ENCODE measurements at places on chromosomes 2 and 18.
A peak's percentile ranks its signal among the peaks of the same experiment; 100 is the strongest.

DNA sequence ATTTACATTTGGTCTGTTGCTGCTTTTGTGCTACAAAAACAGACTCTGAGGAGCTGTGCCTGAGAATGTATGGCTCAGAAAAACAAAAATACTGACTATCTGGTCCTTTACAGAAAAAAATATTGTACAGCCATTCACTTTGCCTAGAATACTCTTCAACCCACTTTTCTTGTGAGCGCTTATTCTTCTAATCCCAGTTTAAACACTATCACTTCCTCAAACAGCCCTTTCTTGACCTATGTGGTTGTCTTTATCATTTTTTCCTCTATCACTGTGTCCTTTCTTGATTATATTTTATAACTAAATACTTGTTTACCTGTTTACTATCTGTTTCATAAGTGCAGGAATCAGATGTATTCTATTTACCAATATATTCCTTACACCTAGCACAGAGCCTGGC, 33.5 kb downstream of the CUL3 start:
- DNase-seq = no peak

- no peak for DNase-seq
Measured at GRCh38 chr2:96118698-96119388, 2.5 kb upstream of the ADRA2B start.

- DNase-seq = no peak
Measured at GRCh38 chr2:173922760-173923159, 42.4 kb downstream of the SP3 start.

GRCh38 chr18:12315490-12315889, 7.4 kb downstream of the TUBB6 start:
- DNase-seq = no peak

- DNase-seq = no peak
Measured at GRCh38 chr2:241550616-241551580, 7.6 kb upstream of the BOK start.

DNA sequence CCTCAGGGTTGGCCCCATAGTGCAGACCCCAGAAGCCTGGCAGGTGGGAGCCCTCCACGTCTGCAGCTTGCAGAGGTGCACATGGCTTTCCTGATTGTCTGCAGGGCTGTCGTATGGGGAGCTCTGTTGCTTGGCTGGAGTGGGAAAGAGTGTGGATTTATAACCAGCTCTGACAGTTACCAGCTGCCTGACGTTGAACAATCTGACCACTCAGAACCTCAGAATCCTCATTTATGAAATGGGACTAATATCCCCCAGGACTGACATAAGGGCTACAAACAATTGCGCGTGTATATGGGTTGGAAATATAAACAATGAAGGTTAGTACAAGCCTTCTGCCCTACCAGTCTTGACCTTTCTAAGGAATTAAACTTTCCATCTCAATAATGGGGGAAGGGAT, 13.9 kb upstream of the PXDN start:
- DNase-seq = no peak

GRCh38 chr2:49924044-49924817, 769.9 kb upstream of the FSHR start:
- DNase-seq = no peak

DNA sequence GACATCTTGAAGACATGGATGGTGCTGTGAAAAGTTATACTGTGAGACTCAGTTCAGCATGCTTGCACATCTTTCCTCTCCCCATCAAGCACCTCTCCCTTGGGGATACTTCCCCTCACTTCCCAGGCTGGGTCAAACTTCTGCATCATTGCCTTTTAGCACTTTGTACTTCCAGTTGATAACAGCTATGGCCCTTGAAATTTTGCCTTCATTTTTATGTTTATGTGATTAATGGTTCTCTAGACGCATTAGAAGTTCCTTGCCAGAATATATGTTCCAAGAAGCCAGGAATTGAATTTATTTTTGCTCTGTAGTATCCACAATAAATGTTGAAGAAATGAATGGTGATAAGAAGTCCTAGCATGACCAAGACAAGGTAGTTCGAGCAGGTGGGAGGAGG, 120.9 kb upstream of the ST6GAL2 start:
- no peak for DNase-seq

GRCh38 chr2:218736531-218736930, 25.9 kb downstream of the TTLL4 start:
- no peak for DNase-seq

DNA sequence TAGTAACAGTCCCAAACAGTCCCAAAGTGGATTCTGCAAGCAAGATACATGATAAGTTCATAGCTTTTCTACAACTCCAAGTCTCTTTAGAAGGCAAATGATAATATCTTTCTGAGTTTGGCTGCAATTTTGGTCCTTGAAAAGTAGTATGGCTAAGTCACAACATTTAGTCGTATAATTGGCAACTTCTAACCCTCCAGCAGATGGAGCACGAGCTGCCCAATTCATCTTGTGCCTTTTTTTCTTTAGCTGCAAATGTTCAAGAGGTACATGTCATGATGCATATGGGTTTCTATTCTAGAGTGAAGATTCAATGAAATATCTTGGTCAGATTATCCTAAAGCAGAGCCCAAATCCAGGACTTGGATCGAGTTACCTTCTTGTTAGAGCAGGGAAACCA, 127.0 kb upstream of the KLHL14 start:
- no peak for DNase-seq

- DNase-seq = no peak
Measured at GRCh38 chr2:27545348-27546141, 37.3 kb upstream of the ZNF512 start.

DNA sequence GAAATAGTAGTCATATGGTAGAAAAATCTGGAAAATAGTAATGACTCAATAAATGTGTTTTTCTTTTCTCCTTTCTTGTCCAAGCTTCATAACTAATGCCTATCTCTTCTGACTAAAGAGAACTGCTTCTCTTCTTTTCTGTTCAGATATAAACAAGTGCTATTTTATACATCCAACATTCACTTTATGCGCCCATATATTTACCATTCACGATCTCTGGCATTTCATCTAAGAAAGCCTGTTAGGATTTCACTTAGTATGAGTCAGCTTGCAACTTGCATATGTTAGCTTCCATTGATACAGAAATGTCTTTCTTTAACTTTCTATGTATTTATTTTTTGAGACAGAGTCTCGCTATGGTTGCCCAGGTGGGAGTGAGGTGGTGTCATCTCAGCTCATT, 224.9 kb downstream of the VAPA start:
- no peak for DNase-seq

DNA sequence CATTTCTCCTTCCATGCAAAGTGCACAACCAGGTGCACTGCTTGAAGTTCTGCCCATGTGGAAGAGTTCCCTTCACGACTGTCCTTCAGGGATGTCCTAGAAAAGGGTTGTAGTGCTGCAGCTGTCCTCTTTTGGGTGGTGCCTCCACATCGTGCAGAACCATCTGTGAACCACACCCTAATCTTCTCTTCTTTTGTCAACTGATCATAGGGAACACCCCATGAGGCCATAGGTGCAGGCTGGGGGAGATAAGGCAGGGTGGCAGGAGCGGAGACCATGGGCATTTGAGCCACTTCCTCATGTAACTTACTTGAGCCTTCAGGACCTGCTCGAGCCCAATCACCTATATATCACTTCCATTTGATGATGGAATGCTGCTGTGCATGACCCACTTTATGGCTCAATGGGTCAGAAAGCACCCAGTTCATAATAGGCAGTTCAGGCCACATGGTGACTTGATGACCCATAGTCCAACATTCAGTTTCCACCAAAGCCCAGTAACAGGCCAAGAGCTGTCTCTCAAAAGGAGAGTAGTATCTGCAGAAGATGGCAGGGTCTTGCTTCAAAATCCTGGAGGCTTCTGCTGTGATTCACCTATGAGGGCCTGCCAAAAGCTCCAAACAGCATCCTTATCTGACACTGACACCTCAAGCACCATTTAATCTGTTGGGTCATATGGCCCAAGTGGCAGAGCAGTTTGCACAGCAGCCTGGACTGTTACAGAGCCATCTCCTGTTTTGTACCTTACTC, 84.7 kb upstream of the CYRIA start:
- no peak for DNase-seq

GRCh38 chr18:41870191-41870590, 84.8 kb upstream of the PIK3C3 start:
- DNase-seq = no peak

GRCh38 chr18:58024139-58024538, 19.9 kb upstream of the NEDD4L start:
- DNase-seq = no peak

GRCh38 chr2:28004086-28004485, 113.6 kb downstream of the BABAM2 start:
- DNase-seq = no peak

DNA sequence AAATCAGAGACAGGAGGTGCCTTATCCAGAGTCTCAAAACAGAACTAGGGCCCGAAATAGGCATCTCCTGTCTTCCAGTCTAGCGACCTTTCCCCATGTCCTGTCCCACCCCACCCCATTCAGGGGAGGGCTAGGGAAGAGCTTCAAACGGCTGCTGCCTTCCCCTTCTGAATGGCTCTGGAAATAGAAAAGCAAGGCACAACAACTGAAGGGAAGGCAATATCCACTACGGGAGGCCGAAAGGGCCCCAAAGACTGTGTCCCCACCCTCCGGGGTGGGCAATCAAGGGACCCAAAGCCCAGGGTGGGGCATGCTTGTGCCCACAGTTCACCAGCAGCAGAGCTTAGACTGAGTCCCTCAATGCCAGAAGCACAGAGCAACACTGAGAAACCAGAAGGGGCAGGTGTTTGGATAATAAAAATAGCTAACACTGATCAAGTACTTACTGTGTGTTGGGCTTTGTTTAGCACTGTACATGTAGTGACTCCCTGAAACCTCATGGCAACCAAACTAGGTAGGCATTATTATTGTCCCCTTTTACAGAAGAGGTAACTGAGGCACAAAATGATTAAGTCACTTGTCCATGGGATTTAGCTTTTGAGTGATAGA, 38.5 kb downstream of the CYRIA start:
- no peak for DNase-seq

DNA sequence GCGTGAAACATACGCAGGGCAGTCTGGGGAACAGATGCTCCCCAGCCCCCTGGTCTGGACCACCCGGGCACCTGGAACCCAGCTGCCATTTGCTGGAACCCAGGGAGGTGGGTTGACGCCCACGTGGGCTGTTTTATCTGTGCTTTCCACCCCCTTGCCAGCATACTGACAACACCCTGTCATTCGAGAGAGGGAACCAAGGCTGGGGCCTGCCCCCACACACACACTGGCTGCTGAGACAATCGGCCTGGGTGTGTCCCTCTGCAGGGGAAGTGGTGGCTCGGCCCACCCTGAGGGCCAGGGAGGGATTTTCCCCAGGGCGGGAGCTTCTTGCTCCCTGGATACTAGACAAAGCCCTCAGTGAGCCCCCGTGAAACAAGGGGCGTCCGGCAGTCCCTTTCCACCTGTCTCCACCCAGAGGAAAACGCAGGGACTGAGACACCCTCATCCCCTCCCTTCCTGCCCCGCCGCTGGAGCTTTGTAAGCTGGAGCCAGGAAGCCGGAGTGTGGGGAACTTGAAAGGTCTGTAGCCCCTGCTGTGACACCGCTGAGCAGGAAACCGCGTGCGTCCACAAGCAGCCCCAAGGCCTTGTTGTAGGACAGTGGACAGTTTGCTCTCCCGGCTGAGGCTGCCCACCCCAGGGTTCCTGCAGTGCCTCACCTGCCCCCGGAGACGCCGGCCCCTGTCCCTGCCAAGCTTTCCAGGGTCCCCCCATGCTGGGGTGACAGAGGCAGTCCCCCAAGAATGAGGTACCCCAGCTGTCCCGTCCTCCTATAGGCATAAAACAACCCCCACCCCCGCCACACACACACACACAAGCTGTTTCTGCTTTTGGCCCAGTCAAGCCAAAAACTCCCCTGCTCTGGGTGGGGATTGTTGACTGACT, 14.1 kb upstream of the KLF11 start:
- DNase-seq = peak; percentile 18

GRCh38 chr2:221304916-221305315, 267.2 kb downstream of the EPHA4 start:
- DNase-seq = no peak

- DNase-seq = no peak
Measured at GRCh38 chr2:27852691-27853090, 37.5 kb downstream of the RBKS start.

DNA sequence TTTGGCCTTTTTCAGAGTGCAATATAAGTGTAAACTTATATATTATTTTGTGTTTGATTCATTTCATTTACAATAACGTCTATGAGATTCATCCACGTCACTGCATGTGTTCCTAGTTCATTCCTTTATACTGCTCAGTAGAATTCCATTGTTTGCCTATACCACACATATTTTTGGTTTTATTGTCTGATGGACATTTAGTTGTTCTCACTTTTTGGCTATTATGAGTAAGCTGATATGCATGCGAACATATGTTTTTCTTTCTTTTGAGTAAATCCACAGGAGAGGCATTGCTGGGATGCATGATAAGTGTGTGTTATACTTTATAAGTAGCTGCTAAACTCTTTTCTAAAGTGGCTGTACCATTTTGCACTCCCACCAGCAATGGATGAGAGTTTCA, 314.8 kb upstream of the HS6ST1 start:
- no peak for DNase-seq

GRCh38 chr2:55511508-55512124, 7.9 kb upstream of the CFAP36 start:
- DNase-seq = no peak

DNA sequence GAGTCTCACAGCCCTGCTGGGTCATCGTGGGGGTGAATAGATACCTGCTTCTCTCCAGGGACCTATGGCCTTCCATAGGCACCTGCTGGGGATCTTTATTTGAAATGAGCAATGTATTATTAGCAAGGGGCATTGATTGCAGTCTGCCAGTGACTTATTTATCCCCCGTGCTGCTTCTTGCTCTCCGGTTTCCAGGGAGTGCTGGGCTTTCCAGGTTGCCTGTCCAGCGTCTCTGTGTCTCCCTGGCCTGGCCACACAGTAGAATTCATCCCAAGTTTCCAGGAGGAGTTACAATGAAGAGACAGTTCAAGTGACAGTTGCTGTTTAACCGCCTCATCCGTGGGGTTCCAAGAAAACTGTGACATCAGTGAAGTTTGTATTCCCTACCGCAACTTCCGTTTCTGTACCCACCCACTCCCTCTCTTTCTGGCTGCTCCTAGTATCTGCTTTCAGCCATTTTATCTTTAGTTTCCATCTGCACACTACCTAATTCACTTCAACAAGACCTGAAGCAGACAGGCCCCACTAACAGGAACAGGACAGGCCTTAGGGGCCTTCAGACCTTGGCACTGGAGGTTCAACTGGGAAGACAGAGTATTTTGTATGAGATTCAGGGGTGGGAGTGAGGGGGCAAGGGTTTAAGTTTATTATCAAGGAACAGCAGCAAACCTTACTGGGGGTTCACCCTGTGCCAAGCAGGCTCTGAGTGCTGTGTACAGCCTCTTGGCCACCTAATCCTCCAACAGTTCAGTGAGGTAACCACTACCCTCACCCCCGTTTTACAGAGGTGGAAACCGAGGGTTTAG, 134.8 kb downstream of the PRKCE start:
- no peak for DNase-seq

- DNase-seq = no peak
Measured at GRCh38 chr18:29749704-29750103, 1292.8 kb downstream of the DSC3 start.

- peak; percentile 52 for DNase-seq
Measured at GRCh38 chr2:233404222-233404621, 49.9 kb downstream of the DGKD start.

GRCh38 chr2:191013682-191013931, 364 bp downstream of the STAT1 start:
- DNase-seq = no peak

All from stimulated activated CD4-positive, alpha-beta T cell treated with anti-CD3 and anti-CD28 coated beads, Interleukin-12 subunit alpha, Interleukin-12 subunit beta, amount 100 ng/mL, for 4 hours (primary cell).